ENCODE measurements at places on chromosomes 6 and 20.

DNA sequence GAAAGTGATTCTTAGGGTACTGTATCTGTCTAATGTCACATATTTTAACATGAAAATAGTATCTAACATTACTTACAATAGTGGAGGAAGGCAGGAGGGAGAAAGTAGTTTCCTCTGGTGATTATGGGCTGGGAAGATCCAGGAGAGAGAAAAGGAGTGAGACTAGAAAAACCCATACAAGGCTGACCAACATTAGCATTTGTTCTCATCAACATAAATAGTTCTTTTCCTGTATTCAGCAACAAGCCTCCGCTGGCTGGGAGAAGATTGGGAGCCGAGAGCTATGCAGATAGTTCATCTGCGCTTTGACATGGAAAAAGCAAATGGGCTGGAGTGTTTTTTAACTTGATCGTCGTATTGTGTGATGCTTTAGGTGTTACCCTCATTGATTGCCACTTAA lies 239.4 kb downstream of the PHACTR1 start:
- DNase-seq, result no peak

DNA sequence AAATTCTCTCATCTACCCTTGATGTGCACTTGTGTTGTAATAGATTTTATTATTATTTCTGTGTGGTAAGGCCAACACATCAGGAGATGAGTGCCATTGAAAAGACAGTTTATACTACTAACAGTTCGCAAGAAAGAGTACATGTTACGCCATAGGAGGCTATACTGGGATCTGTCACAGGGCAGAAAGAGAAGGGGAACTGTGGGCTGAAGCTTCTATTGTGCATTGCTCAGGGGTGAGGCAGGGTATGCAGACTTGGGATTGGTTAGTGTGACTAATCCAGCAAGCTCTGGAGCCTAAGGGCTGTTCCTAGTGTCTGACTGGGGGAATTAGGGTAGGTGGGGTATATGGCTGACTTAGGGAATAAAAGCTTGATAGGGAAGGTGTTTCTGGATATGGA lies 50.9 kb downstream of the GPR63 start:
- DNase-seq, result no peak

GRCh38 chr6:106162921-106163320 lies 76.8 kb downstream of the PRDM1 start:
- no peak for DNase-seq

DNA sequence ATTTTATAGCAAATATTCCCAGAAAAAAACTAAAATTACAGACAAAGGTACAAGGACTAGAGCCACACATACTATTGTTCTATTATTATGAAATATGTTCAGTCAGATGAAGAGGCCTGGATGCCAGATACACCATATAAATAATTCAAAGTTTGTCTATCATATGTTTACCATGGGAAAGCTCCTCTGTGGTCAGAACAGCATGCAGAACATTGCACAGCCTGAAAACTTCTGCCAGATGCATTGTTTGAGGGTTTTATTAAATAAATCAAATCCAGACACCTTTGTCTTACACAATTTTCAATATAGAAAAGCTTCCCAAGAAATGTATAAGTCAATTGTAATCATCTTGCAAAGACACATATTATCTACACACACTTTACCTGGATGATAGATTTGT lies 35.0 kb upstream of the COL21A1 start:
- DNase-seq, result no peak

- DNase-seq, result no peak
Observed at GRCh38 chr6:33689148-33689494, 22.4 kb downstream of the UQCC2 start.

DNA sequence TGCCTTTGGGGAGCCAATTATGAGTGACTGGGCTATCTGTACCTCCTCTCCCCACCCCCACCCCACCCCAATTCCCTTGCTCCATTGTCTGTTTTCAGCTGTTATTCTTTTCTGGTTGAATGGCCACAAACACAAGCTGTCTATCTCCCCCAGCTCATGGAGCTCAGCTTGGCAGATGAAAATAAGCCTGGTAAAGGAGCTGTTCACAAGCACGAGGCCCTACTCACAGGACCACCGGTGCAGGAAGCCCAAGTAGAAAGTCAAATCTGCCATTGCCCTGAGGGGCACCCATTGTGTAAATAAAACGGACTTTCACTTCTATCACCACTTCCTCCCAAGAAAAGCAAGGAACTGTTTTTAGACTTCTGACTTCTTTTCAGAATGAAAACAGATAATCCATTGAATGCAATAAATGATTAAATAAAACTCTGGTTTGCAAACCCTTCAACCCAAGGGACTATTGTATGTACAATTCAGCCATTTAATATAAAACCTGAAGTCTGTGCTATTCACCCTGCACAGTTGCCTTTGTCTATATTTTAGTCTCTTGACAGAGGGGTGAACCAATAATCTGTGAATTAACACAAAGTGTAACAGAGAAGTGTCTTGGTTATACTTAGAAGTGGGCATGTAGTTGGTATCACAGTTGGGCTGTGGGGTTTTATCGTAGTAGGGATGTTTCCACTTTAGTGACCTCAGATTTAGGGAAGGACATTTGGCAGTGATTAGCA lies 27.7 kb downstream of the RIPOR2 start:
- DNase-seq, result no peak

- peak; percentile 15 for DNase-seq
Observed at GRCh38 chr6:119348096-119348747, 1.3 kb downstream of the MAN1A1 start.

DNA sequence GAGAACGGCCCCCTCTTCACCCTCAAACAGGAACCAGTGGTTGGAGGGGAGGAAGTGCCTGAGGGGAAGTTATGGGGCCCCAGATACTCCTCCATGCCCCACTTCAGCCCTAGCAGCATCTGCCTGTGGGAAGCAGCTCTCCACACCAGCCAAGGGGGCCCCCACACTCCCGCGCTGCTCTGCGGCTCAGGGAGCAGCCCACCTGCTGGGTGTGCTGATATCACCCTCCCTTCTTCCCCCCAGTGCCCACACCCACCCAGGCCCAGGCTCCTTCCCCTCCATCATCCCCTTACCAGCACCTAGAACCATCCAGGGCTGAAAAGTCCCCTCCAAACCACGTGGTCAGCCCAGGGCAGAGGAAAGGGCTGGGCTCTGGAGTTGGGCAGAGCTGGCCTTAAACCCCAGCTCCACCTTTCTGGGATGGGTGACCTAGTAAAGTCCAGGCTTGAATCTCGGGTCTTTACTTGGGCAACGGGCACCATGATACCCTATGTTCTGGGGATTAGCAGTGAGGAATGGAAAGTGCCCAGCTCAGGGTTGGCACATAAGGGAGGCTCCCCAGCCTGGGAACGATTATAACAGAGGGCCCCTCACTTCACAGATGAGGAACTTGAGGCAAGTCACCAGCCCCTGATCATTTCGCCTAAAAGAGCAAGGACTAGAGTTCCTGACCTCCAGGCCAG lies 663 bp downstream of the LST1 start:
- DNase-seq, result no peak

DNA sequence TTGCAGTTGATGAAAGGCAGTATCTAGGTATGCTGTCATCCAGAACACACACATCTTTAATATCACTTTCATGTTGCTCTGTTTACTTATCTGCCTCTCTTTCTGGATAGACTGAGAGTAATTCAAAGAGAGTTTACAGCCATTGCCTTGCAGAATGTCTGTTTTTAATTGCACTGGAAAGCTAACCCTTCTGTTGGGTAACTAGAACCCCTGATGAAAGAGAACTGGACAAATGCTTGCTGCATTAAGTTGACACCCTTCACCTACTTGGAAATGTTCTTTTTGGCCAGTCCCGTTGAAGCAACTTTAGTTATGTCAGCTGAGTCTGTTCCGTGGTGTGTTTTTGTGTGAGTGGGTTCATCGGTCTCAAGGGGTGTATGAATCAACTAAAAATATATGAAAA lies 383.8 kb upstream of the CITED2 start:
- DNase-seq, result no peak

GRCh38 chr6:29976588-29977424 lies 34.5 kb downstream of the HLA-A start:
- peak; percentile 25 for DNase-seq

GRCh38 chr6:31579119-31579505 lies 3.1 kb downstream of the LTB start:
- no peak for DNase-seq

DNA sequence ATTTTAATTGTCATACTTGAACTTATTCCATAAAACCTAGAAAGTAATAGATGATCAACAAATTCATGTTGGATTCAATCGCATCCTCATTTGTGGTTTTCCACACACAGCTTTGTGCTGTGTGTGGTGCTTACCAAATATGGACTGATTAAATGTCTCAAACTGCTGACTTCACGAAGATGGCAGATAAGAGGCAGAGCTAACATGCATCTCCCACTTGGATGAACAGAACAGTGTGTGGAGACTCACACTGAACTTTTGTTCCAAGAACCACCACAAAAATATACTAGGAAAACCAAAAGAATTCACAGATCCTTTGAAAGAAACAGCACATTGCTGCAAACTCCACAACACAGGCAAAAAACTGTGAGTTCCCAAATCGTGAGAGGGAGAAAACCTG lies 603.7 kb downstream of the TENT5A start:
- no peak for DNase-seq

- DNase-seq, result no peak
Observed at GRCh38 chr20:10604865-10605440, 68.8 kb downstream of the JAG1 start.

- DNase-seq, result no peak
Observed at GRCh38 chr6:13303668-13304017, 24.7 kb downstream of the TBC1D7 start.

DNA sequence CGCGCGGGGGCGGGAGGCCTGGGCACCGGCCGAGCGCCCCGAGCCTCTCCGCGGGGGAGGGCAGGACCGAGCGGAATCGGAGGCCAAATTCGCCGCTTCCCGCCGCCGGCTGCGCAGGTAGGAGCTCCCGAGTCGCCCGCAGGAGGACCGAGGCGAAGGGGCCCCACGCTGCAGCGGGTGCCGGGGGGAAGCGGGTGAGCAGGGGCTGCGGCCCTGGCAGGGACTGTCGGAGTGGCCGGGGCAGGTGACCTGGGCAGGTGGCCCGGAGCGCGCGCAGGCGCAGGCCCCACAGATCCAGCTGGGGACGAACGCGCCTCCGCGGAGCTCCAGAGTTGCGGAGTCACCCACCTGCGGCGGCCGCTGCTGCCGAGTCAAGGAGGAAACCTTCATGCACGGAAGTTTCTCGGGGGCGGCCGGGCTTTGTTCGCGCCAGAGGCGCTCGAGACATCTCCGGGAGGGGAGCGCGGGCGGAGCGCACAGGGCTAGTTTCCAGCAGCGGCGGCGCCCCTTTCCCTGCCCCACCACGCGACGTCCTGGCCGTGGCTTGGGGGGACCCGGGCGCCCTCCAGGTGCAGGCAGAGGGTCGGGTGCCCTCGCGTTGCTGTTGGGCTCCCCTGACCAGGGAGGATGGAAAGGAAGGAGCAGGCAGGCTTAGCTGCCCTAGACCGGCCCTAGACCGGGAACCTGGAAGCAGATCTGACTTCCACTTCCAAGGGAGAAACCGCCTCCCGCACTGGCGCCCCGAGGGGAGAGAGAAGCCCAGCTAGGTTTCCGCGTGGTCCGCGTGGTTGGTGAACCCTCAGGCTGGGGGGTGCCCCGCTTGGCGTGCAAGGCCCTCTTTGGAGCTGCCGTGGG lies 590 bp downstream of the SLCO4A1 start:
- DNase-seq, result peak; percentile 65

All from activated T-cell treated with anti-CD3 and anti-CD28 coated beads for 4 hours (primary cell).